Cardiac muscle cell (in vitro differentiated cells and primary cell): ENCODE measurements at places on chromosomes 1 and 21. TPM values are rescaled to one million over a fixed set of nuclear protein-coding genes. Genes with fewer than 3 reads are reported as not detected.

The B3GALT5 gene
- total RNA-seq: 1.4 and 2.0 TPM in 2 replicates

- no peaks in the 10 kb centered on the region for H3K36me3 ChIP-seq
- no peaks in the 10 kb centered on the region for H3K27me3 ChIP-seq
- peak overlapping the region; percentile 40 for H3K4me3 ChIP-seq
Observed at GRCh38 chr1:10694633-10695627, 101.5 kb downstream of the CASZ1 start.

DNA sequence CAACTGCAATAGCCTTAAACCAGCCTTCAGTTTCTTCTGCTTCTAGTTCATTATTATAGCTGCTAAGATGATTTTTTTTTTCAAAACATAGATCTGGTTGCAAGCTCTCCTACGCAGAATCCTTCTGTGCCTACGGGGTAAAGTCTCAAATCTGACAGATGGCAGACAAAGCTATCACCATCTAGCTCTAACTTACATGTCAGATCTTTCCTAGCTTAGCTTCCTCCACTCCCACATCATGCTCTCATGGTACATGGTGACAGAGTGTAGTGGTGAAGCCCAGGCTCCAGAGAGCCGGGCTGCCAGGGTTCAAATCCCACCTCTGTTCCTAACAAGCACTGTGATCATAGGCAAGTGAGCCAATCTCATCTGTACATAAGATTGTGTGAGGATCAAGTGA is 24.2 kb upstream of the GUCA2B start:
- no peak for DNase-seq
- H3K36me3 ChIP-seq: no peaks in the 10 kb centered on the region
- H3K27ac ChIP-seq: no peak overlapping the region
- no peaks in the 10 kb centered on the region for H3K4me1 ChIP-seq

DNA sequence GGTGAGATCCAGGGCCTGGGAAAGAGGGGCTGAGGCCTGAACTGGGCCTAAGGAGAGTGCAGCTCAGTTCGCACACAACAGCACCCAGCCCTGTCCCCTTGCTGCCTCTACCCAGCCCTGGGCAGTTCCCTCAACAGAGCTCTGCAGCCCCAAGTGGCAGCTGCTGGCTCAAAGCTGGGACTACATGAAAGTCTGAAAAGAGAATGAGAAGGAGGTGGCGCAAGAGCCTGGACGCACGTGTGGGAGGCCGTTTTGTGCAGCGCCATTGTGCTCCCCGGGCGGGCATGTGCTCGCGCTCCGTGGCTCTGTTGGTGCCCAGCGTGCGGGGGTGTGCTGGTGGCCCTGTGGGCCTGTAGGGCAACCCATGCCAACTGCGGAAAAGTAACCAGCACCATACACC is 10.3 kb downstream of the GPR37L1 start:
- no peak overlapping the region for H3K4me3 ChIP-seq
- no peak overlapping the region for H3K27ac ChIP-seq
- no peaks in the 10 kb centered on the region for H3K27me3 ChIP-seq
- DNase-seq: no peak
- H3K4me1 ChIP-seq: no peaks in the 10 kb centered on the region

DNA sequence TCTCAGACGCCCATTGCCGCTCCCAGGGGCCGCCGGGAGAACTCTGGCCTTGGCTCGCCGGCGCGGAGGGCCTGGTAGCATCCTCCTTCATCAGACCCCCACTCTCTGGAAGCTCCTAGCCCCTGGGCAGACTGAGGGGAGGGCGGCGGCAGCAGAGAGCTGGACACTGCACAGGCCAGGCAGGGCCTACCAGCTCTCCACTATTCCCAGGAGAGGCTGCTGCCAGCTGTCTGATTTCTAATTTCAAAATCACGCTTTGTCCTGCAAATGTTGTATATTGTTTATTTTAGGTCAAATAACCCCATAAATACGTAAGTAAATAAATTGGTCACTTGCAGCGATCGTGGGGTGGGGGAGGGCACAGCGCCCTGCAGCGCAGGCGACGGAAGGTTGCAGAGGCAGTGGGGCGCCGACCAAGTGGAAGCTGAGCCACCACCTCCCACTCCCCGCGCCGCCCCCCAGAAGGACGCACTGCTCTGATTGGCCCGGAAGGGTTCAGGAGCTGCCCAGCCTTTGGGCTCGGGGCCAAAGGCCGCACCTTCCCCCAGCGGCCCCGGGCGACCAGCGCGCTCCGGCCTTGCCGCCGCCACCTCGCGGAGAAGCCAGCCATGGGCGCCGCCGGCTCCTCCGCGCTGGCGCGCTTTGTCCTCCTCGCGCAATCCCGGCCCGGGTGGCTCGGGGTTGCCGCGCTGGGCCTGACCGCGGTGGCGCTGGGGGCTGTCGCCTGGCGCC is at the start of gene MTARC1:
TSS of gene MTARC1 (plus strand) at position 577 of the 732 bp plus-strand sequence. CDS start at position 609, 32 bp downstream.
- peak within 1 kb of the TSS; percentile 66 for H3K4me3 ChIP-seq
- no peaks in the 10 kb centered on the region for H3K27me3 ChIP-seq
- peak within 1 kb of the TSS; percentile 66 for H3K27ac ChIP-seq
- H3K36me3 ChIP-seq: peaks cover 23% of the 10 kb centered on the region
- DNase-seq: peak; percentile 90

GRCh38 chr1:47555841-47556560 is 118.2 kb downstream of the FOXD2 start:
- no peak for DNase-seq
- no peak overlapping the region for H3K4me3 ChIP-seq
- peaks cover 18% of the 10 kb centered on the region for H3K4me1 ChIP-seq
- H3K27ac ChIP-seq: no peak overlapping the region
- H3K36me3 ChIP-seq: no peaks in the 10 kb centered on the region

DNA sequence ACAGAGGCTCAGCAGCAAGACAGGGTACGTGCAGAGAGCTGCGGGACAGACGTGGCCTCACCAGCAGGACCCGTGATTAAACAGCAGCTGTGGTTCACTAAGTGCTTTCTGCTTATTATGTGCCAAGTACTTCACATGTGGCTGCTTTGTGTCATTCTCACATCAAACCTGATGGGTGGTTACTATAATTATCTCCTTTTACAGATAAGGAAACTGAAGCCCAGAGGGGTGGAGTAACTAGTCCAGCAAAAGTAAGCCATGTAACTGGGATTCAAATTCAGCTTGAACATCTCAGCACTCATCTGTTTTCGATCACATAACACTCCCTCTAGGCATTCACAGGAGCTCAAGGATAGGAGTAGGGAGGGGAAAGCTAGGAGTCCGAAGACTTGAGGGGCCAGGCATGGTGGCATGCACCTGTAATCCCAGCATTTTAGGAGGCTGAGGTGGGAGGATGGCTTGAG is 50.8 kb upstream of the CLIC4 start:
- H3K4me3 ChIP-seq: no peak overlapping the region
- H3K4me1 ChIP-seq: peaks cover 20% of the 10 kb centered on the region
- DNase-seq: peak; percentile 95
- no peaks in the 10 kb centered on the region for H3K27me3 ChIP-seq
- no peaks in the 10 kb centered on the region for H3K36me3 ChIP-seq
